ENCODE measurements at places on chromosomes 2 and 18.

- no peak for DNase-seq
These were observed 286.8 kb upstream of the HS6ST1 start for GRCh38 chr2:128605421-128605820.

DNA sequence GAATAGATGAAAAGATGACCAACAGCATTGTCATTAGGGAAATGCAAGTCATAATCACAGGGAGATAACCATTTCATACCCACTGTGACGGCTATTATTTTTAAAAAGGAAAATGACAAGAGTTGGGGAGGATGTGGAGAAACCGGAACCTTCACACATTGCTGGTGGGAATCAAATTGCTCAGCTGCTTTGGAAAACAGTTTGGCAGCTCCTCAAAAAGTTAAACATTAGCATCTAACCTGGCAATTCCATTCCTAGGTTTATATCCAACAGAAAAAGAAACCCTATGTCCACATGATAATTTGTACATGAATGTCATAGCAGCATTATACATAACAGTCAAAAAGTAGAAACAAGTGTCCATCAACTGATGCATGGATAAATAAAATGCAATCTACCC lies 58.2 kb downstream of the KCNG3 start:
- no peak for DNase-seq

GRCh38 chr18:48361801-48362200 lies 47.4 kb downstream of the ZBTB7C start:
- no peak for DNase-seq

GRCh38 chr2:150697596-150697995 lies 210.1 kb upstream of the RND3 start:
- no peak for DNase-seq

GRCh38 chr2:66301022-66301766 lies 133.7 kb upstream of the MEIS1 start:
- no peak for DNase-seq

- DNase-seq: no peak
These were observed 212.4 kb upstream of the PKDCC start for GRCh38 chr2:41835401-41835800.

- no peak for DNase-seq
These were observed 430.3 kb downstream of the XIRP2 start for GRCh38 chr2:167318581-167318980.

DNA sequence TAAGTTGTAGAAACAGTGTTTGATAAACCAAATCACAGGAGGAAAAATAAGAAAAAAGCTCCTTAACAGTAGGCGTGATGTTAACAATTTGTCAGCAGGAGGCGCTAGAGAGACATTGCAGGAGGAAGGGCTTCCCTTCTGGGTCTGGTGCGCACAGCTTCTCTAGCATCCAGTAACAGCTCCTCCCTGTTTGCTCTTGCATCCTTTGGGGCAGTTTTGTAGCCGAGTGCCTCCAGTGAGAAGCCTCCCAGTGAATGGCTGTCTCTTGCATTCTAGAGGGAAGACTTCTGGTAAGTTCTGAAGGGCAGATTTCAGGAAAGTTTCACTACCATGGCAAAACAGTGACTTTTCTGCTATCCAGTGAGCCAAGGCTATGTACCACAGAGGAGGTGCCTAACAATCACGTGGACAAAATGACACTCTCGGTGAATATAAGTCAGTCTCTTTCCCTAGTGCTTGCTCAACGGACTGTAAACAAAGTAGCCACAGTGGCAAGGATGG lies 9.5 kb upstream of the ZNF396 start:
- no peak for DNase-seq

GRCh38 chr18:551404-552061 lies 28.6 kb upstream of the CETN1 start:
- DNase-seq: no peak

GRCh38 chr2:197311421-197312033 lies 947 bp upstream of the ANKRD44 start:
- no peak for DNase-seq

- DNase-seq: no peak
These were observed 206.4 kb upstream of the SESTD1 start for GRCh38 chr2:179470992-179471391.

DNA sequence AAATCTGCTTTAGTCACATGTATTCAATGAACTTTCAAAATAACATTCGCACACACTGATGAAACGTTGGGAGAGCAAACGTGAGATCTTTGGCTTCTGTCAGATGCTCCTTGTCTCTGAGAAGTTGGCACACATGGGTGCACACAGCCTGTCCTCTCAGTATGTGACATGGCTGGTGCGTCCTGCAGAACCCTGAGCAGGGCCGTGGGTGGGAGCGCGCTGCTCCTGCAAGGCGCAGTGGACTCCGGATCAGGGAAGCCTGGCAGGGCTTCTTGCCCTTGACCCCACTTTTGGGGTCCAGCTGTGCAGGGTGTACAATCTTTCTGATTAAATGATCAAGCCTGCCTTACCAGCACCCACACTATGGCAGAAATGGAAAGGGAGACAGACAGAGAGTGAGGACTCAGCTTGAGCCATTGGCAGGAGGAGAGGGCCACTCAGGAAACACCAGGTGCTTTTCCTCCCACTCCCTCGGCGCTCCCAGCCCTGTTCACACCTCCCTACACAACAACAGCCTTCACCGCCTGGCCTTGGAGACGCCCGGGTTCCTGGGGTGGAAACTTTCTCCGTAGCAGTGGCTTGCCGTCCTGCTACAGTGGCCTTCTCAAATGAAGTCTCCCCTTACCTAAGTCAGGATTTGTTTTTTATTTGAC lies 108.4 kb upstream of the SNTG2 start:
- DNase-seq: no peak

- no peak for DNase-seq
These were observed 126.2 kb upstream of the ZNF516 start for GRCh38 chr18:76621226-76621625.

- DNase-seq: no peak
These were observed 218.5 kb downstream of the MYT1L start for GRCh38 chr2:2112416-2113105.

- no peak for DNase-seq
These were observed 12.2 kb upstream of the NFATC1 start for GRCh38 chr18:79383388-79384056.

DNA sequence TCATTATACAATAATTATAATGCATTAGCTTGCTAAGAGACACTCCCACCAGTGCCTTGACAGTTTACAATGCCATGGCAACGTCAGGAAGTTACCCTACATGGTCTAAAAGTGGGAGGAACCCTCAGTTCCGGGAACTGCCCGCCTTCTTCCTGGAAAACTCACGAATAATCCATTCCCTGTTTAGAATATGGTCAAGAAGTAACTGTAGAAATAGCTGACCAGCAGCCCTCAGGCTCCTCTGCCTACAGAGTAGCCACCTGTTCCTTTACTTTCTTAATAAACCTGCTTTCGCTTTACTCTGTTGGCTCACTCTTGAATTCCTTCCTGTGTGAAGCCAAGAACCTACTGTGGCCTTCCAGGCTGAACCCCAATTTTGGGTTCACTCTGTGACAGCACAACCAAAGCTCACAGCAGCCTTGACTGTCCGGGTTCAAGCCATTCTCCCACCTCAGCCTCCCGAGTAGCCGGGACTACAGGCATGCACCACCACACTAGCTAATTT lies 20.0 kb upstream of the PTPN2 start:
- no peak for DNase-seq

DNA sequence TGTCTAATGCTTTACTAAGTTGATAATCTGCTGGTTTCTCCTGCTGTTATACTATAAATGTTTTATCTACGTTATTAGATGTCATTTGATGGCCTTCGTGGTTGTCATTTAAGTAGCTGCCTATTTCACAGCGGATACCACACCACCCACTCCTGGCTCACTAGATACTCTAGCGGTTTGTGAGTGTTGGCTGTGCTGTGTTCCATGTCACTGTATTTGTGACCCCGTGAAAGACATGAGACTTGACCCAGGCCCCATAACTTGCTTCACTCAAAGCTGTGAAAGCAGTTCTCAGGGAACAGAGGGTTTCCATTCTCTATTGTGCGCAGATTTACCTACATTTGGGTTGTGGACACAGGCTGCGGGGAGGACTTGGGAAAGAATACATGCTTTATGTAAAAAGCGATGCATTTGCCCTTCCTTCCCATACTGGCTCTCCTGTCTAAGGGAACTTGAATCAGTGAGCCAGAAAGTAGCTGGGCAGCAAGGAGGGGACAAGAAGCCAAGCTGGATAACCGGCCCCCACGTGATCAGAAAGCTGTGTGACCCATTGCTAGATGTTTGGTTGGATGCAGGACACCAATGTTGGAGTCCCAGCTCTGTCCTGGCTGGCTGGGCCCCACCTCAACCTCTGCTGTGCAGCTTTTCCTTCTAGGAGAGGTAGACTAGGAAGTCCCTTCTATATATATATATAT lies 52.2 kb downstream of the PLB1 start:
- DNase-seq: no peak

DNA sequence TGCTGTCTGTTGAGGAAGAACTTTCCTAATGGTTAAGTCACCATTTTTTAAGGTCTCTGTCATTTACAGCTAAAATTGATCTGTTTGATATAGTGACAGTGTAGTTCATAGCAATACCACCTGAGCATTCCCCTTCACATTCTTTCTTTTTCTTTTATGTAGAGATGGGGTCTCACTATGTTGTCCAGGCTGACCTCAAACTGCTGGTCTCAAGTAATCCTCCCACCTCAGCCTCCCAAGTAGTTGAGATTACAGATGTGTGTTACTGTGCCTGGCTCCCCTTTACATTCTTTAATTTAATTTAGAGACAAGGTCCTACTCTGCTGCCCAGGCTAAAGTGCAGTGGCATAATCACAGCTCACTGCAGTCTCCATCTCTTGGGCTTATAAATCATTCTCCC lies 72.7 kb upstream of the ACVR1 start:
- DNase-seq: no peak

DNA sequence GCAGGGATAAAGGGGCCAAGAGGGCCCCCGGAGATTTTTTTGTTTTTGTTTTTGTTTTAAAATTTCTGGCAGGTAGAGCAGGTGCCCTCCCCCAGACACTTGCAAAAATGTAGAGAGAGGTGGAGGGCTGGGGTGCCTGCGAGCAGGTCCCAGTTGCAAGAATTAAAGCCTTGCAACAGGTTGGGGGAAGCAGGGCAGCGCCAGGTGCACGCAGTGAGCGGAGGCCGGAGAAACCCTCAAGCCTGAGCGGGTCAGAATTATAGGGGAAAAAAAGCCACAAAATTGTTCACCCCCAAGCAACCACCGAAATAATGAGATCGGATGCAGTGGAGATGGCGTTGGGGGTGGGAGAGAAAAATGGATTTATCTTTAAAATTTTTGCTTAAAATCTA lies 527 bp downstream of the IGFBP5 start:
- DNase-seq: no peak

GRCh38 chr18:76927223-76927725 lies 104.9 kb downstream of the ZNF236 start:
- no peak for DNase-seq

- DNase-seq: no peak
These were observed 109.8 kb upstream of the LTBP1 start for GRCh38 chr2:32836933-32837332.

GRCh38 chr2:40510304-40510703 lies 58.4 kb upstream of the SLC8A1 start:
- DNase-seq: no peak

DNA sequence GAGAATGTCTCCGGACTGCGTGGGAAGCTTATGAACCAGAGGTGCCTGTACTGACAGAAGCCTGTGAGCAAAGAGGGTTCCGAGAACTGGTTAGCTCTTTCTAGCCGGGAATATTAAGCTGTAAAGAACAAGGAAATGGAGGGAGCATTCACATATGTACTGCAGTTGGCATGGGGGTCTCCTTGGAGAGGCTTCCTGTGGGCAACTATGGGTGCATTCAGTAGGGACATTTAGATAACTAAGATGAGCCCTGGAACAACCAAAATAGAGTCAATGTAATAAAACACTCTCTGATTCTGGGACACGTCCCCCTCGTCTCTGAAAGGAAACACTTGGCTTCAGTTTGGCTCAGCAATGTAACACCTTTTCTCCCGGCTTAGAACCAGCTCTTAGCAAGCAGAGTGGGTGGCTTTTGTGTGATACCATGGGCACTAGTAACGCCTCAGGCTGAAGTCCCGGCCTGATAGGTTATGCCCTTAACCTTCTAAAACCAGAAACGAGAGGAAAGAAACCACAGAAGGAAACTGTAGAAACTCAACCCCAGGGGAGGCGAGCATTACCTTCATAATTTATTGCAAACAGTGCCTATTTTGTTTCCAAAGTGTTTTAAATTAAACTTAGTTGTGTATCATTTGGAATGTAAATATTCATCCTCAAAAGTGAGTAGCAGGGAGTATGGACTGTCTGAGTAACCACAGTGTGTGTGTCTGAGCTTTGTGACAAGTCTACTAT lies 48.8 kb upstream of the LPIN2 start:
- DNase-seq: no peak

DNA sequence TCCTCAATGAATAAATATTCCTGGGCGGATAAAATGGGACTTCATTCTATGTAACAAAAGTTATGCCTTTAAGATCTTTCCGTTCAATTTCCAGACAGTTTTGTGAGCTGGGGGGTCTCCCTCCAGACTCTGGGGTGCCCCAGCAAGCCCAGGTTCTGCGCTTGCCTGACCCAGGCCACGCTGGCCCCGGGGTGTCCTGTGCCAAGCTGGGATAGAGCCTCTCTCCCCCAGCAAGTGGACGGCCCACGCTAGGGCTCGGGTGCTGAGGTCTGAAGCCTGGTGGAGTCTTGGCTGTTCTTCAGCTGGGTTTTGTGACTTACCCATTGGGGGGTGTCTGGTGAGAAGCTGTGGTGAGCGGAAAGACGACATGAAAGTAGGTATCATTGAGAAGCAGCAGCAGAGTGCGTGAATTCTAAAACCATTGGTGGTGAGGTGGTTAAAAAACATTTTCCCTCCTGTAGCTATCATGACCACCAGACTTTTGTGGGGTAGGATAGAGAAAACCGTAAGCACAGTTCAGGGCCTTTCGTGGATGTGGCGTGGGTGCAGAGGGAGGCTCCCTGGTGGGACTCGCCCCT lies 346.8 kb downstream of the ANAPC1 start:
- DNase-seq: no peak

- DNase-seq: no peak
These were observed 2.4 kb upstream of the SH2D6 start for GRCh38 chr2:85415980-85416650.

DNA sequence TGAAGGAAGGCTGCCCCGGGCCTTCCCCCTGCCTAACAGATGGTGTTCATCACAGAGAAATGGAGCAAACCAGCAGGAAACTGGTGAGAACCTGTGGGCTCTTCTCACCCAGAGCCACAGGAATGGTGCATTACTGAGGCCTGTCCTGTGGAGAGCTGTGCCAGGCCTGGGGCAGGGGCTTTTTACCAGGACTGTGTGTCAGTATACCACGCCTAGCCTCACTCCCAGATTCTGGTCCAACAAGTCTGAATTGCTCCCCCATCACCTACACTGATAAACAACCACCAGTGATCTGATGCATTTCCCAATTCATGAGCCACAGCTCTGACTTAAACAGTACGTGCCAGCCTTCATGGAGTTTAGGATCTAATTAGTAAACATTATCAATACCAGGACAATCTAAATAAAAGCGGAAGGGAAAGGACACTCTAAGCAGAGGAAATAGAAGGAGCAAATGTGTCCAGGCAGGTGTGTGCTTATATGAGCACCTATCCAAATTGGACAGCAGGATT lies 8.9 kb upstream of the DGUOK start:
- DNase-seq: no peak

GRCh38 chr18:62979176-62979575 lies 263.8 kb downstream of the PHLPP1 start:
- DNase-seq: peak; percentile 49

All from GM04503 (cell line).